Activated CD8-positive, alpha-beta memory T cell treated with anti-CD3 and anti-CD28 coated beads, Interleukin-2, amount 10 ng/mL, durations not matched to agents 7 days and 5 days (primary cell): ENCODE measurements at places on chromosomes 1 and 21. TPM values are rescaled to one million over a fixed set of nuclear protein-coding genes. Genes with fewer than 3 reads are reported as not detected.

DNA sequence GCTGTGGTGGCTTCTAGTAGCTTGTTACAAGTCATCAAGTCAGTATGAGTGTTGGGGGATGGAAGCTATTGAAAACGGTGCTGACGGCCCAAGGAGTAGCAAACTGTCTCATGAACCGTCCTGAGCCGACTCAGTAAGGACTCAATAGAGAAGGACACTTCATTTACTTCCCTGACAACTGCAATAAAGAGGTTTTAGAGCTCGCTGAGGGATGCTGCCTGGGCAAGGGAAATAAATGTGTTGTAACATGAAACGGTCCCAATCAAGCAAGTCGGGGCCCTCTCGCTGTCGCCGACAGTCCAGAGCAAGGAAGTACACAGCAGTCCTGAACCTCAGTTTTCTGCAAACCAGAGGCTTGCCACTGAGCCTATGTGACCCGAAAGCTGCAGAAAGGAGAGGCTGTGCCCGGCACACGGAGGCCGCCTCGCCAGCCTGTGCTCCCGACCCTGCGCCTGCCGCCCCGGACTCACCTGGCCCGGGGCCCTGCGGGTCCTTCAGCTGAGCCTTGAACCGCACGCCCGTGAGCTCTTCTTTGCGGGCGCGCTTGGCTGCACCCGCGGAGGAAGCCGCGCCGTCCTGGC is 423 bp downstream of the URB1 start:
- H3K4me1 ChIP-seq: peaks cover 54% of the 10 kb centered on the region
- peaks cover 12% of the 10 kb centered on the region for H3K36me3 ChIP-seq
- peak; percentile 40 for DNase-seq
- H3K27ac ChIP-seq: peak overlapping the region; percentile 87
- H3K27me3 ChIP-seq: no peaks in the 10 kb centered on the region
- H3K4me3 ChIP-seq: peak overlapping the region; percentile 81

ESPN gene
- 0.89 TPM for total RNA-seq

DNA sequence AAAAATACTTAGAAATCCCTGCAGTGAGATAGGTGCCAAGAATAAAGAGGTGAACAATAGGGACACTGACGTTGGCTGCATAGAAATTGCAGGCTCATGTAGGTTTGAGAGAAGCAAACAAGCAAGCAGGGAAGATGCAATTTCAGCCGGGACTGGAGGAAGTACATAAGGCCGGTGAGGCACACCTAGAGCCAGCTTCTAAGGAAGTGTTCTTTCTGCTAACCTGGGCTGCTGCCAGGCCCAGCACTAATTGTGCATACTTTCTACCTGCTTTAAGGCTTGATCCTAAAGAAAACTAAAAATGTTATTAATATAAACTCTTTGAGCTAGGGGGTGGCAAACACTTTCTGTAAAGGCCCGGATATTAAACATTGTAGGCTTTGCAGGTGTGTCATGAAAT is 71.0 kb downstream of the LMO4 start:
- H3K4me3 ChIP-seq: no peak overlapping the region
- DNase-seq: no peak
- no peaks in the 10 kb centered on the region for H3K27me3 ChIP-seq
- no peak overlapping the region for H3K27ac ChIP-seq
- H3K36me3 ChIP-seq: no peaks in the 10 kb centered on the region

- H3K27me3 ChIP-seq: no peaks in the 10 kb centered on the region
- DNase-seq: no peak
- H3K4me3 ChIP-seq: no peak overlapping the region
- peaks cover 89% of the 10 kb centered on the region for H3K4me1 ChIP-seq
- peak overlapping the region; percentile 81 for H3K27ac ChIP-seq
These were observed 1.2 kb upstream of the ZNF683 start for GRCh38 chr1:26373789-26374188.

KIF2C gene
- total RNA-seq: 102 TPM

TFAP2E gene
- 1.0 TPM for total RNA-seq

SPATA17 gene
- not detected for total RNA-seq

L1TD1 gene
- total RNA-seq: not detected

- H3K36me3 ChIP-seq: no peaks in the 10 kb centered on the region
- peaks cover 21% of the 10 kb centered on the region for H3K4me1 ChIP-seq
- no peak overlapping the region for H3K27ac ChIP-seq
These were observed 5.2 kb downstream of the SOX13 start for GRCh38 chr1:204077979-204078696.

DNA sequence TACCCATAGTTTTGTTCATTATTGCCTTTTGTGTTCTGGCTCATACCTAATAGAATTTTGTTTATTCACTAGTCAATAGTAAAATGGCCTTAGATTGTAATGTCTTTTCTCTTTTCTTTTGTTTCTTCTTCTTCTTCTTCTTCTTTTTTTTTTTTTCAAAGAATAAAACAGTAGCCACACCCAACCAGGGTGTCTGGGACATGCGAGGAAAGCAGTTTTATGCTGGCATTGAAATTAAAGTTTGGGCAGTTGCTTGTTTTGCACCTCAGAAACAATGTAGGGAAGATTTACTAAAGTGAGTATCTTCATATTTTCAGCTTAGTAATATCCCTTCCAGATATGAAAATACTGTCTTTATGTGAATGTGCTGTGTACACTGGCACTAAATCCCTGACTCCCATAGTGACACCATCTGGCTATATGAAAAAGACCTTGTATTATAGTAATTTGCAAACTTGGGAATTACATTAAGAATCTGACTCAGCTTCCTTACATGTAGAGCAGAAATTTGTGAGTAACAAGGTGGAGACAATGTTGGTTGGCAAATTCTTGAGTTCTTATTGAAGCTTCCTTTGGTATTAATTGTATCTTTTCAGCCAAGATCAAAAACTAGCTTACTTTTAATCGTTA is 24.6 kb downstream of the AGO4 start:
- H3K27me3 ChIP-seq: no peaks in the 10 kb centered on the region
- no peaks in the 10 kb centered on the region for H3K4me1 ChIP-seq
- H3K27ac ChIP-seq: no peak overlapping the region

DNA sequence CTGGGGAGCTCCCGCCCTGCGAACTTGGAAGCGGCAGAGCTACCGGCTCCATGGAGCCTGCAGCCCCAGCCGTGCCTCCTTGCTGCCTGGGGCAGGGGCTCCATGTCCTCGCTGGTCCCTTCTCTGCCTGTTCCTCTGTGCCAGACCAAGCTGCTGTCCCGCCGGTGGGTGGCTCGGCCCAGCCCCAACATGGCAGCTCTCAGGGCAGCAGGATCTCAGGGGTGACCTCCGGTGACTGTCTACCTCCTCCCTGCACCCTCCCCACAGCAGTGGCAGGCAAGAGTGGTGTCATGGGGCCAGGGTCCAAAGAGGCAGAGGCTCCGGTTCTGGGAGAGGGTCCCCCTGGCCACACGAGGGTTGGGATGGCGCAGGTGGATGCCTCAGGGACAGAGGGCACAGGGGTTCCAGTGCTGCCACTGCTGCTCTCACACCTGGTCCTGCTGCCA is 45.8 kb downstream of the ATP6V1G3 start:
- H3K4me3 ChIP-seq: no peak overlapping the region
- H3K36me3 ChIP-seq: peaks cover 1% of the 10 kb centered on the region
- peaks cover 13% of the 10 kb centered on the region for H3K4me1 ChIP-seq

DNA sequence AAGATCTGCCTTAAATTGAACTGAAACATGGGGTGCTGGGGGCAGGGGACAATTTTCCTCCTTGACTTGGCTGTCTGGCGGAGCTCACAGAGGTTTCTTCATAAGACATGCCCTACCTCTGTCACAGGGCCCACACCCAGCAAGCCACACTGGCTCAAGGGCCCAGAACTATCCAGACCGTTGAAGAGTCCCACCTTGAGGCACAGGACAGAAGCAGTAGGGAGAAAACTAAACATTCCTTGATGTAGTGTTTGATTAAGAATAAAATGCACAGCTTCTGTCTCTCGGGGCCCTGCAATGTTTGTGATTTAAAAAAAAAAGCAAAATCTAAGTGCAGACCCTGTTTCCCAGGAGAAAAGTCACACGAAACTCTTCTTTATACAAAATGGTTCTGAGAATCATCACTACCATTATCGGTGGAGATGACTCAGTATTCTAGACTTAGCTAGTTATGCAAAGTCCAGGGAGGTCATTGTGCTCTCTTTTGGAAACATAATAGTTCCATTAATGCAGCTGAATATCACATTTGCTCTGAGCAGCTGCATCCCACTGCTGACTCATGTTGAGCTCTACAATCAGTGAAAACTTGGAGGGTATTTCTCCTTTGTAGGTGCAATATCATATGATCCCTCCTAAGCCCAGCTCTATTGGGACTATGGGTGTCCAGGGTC is 53.6 kb upstream of the DIRAS3 start:
- no peak overlapping the region for H3K4me3 ChIP-seq
- H3K36me3 ChIP-seq: no peaks in the 10 kb centered on the region
- H3K27me3 ChIP-seq: peaks cover 6% of the 10 kb centered on the region
- H3K4me1 ChIP-seq: no peaks in the 10 kb centered on the region
- DNase-seq: no peak

DNA sequence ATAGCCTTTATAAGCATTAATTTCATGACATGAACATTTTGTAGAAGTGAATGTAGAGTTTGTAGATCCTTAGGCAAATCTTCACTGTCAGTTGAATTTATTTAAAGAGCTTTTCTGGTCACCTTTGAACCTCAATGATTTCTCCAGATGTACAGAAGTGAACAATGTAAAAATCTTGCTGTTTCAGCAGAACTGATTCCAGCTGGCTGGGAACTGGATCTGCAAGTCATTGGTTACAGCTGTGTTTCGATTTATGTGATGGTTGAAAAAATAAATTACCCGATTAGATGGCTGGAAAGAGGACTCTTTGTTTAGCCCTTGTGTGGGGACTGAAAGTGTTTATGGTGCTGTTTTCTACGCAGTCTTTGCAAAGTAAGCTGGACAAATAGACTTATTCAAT is 849.8 kb downstream of the USP25 start:
- no peak overlapping the region for H3K27ac ChIP-seq
- no peak for DNase-seq
- H3K27me3 ChIP-seq: no peaks in the 10 kb centered on the region
- no peaks in the 10 kb centered on the region for H3K36me3 ChIP-seq

DNA sequence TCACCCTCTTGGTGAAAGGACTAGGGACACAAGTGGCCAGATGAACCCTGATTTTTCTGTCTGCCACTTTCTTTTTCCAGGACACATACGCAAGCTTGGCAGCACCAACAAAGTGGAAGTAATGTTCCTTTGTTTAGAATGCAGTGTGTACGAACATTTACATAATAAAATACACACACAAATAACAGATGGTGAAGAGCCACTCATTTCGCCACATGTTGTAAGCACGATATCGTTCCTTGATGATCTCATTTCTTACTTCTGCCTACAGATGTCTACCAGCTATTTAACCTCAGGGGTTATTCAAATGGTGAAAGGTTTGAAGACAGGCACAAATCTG is 670.2 kb upstream of the CXADR start:
- H3K4me1 ChIP-seq: no peaks in the 10 kb centered on the region
- no peaks in the 10 kb centered on the region for H3K36me3 ChIP-seq
- no peak for DNase-seq
- H3K27me3 ChIP-seq: no peaks in the 10 kb centered on the region
- H3K4me3 ChIP-seq: no peak overlapping the region

CYP4Z1 gene
- total RNA-seq: not detected

GRCh38 chr1:86052948-86053698 is 103.4 kb downstream of the COL24A1 start:
- no peak overlapping the region for H3K27ac ChIP-seq
- no peaks in the 10 kb centered on the region for H3K36me3 ChIP-seq
- DNase-seq: no peak
- no peak overlapping the region for H3K4me3 ChIP-seq
- H3K4me1 ChIP-seq: no peaks in the 10 kb centered on the region

EPHB2 gene
- 0.09 TPM for total RNA-seq

DNA sequence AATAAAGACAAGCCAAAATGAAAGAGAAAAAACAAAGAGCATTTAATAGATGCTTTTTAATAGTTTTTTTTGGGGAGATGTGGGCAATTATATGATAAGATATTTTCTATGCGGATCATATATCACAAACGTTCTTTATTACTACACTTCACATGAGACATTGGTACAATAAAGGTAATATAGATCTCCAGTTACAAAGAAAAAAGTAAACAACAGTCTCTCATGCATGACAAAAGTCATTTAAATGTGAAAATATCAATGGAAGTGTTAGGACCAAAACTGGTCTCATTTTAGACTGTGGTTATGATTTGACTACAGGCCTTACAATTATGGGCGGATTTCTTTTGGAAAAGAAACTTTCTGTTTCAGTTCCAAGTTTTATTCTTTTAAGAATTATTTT is 687.0 kb downstream of the ADGRL2 start:
- H3K27me3 ChIP-seq: no peaks in the 10 kb centered on the region
- H3K4me1 ChIP-seq: no peaks in the 10 kb centered on the region
- no peak for DNase-seq
- no peaks in the 10 kb centered on the region for H3K36me3 ChIP-seq
- H3K27ac ChIP-seq: no peak overlapping the region

GRCh38 chr21:22355949-22356348 is 1357.7 kb downstream of the NCAM2 start:
- DNase-seq: no peak
- H3K27ac ChIP-seq: no peak overlapping the region
- H3K36me3 ChIP-seq: no peaks in the 10 kb centered on the region
- H3K4me3 ChIP-seq: no peak overlapping the region

MYBPH gene
- not detected for total RNA-seq

DNA sequence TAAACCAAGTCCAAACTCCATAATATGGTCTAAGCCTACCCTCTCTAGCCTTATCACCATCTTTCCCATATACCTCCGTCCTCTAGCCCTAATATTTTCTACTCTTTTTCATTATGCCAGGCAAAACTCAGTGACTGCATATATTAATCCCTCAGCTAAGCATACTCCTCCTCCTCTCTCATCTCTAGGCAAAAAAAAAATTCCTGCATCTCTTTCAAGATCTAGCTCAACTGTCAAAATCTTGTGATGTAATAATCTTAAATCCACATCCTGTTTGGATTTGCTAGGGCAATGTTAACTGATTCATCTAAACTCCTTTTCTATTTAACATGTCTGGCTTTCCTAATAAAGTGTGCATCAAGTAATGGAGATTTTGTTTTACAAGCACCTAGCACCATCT is 20.4 kb downstream of the PRPF38A start:
- H3K27ac ChIP-seq: peak overlapping the region; percentile 92
- no peak for DNase-seq
- no peak overlapping the region for H3K4me3 ChIP-seq
- H3K4me1 ChIP-seq: peaks cover 35% of the 10 kb centered on the region
- H3K36me3 ChIP-seq: peaks cover 29% of the 10 kb centered on the region
- no peaks in the 10 kb centered on the region for H3K27me3 ChIP-seq

DNA sequence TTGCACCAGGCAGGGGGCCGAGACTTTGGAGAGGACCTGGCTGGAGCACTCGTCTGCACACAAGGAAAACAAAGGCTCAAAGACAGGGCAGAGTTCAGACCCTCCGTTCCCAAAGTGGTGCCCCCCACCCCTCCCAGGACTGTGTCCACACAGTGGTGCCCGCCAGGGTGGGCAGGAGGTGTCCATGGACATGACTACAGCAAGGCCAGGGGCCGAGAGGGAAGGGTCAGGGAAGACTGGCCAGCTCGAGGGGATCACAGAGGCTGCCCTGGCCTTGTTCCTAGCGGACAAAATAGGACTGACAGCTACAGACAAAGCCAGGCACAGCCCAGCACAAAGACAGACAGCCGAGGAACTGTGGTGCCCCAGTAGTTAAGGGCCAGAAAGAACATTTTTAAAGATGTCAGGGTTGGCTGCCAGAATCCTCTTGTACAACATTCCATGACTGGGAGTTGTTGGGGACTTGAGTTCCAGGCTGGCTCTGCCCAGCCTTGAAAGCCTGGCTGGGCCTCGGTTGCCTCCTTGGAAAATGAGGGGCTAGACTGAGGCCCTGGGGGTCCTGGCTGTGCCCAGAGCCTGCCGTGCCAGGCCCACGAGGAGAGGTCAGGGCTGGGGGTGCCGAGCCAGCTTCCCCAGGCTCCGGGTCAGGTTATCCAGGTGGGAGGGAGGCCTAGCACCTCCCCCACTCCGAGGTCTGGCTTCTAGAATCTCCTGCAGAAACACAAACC is 63.7 kb downstream of the SLX9 start:
- no peak overlapping the region for H3K4me3 ChIP-seq
- peaks cover 23% of the 10 kb centered on the region for H3K27me3 ChIP-seq
- no peaks in the 10 kb centered on the region for H3K36me3 ChIP-seq
- DNase-seq: no peak
